ENCODE measurements at places on chromosomes 2 and 18.

DNA sequence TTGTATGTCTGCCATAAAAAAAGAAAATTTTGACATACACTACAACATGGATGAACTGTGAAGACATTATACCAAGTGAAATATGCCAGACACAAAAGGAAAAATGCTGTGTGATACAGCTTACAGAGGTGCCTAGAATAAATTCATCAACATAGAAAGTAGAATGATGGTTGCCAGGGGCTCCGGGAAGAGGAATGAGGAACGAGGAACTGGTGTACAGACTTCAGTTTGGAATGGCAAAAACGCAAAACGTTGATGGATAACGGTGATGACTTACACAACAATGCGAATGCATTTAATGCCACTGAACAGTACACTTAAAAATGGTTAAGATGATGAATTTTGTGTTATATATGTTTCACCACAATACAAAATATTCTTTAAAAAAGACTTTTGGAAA is 61.0 kb downstream of the TTC21B start:
- DNase-seq = no peak

- DNase-seq = no peak
These were observed 17.1 kb downstream of the GATA6 start for GRCh38 chr18:22186484-22186971.

- DNase-seq = no peak
These were observed 783.7 kb upstream of the SOX11 start for GRCh38 chr2:4908461-4908860.

DNA sequence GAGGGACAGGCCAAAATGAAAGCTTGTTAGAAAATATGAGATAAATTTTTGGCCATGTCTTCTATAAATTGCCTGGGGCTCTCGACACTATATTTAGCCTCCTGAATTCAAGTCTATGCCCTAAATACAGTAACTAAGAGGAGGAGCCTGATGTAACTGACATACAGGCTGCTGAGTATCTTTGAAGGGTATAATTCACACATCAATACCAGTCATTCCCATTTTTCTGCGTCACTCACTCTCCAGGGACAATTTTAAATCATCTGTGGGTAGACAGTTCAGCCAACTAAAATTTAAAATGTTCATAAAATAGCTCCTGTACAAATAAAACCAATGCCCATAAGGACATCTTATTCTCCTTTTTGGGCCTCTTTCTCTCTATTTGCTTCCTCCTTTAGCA is 105.9 kb downstream of the AP1S3 start:
- no peak for DNase-seq

DNA sequence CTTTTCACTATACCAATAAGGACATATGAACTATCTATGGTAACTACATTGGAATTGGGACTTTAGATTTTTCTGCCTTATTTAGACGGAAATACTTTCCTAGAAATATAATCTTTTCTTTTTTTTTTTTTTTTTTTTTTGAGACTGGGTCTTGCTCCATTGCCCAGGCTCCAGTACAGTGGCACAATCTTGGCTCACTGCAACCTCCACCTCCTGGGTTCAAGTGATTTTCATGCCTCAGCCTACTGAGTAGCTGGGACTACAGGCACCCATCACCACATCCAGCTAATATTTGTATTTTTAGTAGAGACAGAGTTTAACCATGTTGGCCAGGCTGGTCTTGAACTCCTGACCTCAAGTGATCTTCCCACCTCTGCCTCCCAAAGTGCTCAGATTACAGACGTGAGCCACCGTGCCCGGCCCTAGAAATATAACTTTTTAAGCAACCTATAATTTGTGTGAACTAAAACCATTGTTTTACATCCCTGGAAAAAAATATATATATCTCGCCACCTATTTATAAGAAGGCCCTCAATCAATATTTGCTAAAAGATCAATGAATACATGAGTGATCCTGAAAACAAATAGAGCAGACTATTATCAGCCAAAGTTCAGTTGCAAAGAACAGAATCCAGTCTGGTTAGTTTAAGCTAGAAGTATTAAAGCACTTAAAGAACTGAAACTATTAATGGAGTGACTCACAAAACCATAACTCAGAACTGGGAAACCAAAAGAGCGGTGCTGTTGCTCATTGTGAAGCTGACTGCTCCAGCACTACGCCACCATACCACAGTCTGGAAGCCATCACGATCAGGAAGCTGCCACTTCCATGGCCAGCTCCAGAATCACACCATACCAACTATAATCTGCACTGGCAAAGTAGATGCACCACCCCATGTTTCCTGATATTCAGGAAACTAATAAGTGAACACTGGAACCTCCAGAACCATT is 8.4 kb upstream of the HNRNPLL start:
- DNase-seq = no peak

GRCh38 chr2:227884511-227884947 is 13.1 kb downstream of the DAW1 start:
- DNase-seq = peak; percentile 8

GRCh38 chr2:119753041-119753929 is 6.4 kb upstream of the PTPN4 start:
- DNase-seq = peak; percentile 4

GRCh38 chr2:110881908-110882307 is 149.5 kb downstream of the ACOXL start:
- no peak for DNase-seq

DNA sequence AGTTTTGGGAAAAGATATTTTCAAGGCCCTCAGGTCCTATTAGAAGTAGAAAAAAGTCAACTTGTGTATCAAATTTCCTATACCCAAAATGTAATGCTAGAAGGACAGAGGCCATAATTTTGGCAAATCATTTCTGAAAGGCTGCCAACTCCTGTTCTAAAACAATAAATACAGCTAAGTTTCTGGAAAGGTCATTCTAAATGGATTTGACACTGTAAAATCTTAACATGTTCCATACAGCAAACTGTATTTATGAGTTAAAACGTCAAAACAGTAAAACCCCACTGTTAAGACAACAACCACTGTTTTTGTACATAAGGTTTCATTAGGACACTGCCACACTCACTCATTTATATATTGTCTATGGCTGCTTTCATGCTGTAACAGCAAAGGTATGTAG is 9.7 kb downstream of the FAM98A start:
- DNase-seq = no peak

DNA sequence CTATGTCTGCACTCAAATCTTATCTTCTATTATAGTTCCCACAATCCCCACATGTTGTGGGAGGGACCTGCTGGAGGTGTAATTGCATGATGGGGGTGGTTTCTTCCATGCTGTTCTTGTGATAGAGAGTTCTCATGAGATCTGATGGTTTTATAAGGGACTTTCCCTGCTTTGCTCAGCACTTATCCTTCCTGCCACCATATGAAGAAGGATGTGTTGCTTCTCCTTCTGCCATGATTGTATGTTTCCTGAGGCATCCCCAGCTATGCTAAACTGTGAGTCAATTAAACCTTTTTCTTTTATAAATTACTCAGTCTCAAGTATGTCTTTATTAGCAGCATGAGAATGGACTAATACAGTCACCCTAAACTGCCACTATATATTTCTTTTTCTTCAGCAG is 79.1 kb downstream of the SH3YL1 start:
- no peak for DNase-seq

DNA sequence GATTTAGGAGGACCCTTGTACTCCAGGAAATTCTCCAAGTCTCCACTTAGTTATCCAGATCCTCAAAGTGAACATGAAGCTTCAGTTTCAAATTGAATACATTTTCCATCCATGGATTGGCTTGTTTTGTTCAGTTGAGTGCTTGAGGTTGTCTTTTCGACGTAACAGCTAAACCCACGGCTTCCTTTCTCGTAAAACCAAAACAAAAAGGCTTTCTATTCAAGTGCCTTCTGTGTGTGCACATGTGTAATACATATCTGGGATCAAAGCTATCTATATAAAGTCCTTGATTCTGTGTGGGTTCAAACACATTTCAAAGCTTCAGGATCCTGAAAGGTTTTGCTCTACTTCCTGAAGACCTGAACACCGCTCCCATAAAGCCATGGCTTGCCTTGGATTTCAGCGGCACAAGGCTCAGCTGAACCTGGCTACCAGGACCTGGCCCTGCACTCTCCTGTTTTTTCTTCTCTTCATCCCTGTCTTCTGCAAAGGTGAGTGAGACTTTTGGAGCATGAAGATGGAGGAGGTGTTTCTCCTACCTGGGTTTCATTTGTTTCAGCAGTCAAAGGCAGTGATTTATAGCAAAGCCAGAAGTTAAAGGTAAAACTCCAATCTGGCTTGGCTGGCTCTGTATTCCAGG is at the start of gene CTLA4:
TSS of gene CTLA4 (plus strand) at position 211 of the 640 bp plus-strand sequence. CDS start at position 383, 172 bp downstream.
- DNase-seq = no peak

DNA sequence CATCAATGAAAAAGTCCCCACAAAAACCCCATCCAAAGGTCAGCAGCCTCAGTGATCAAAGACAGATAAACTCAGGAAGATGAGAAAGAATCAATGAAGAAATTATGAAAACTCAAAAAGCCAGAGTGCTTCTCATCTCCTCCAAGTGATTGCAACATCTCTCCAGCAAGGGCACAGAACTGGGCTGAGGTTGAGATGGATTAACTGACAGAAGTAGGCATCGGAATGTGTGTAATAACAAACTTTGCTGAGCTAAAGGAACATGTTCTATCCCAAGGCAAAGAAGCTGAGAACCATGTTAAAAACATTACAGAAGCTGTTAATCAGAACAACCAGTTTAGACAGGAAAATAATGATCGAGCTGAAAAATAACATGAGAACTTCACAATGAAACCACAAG is 442.8 kb upstream of the SYT4 start:
- DNase-seq = no peak

DNA sequence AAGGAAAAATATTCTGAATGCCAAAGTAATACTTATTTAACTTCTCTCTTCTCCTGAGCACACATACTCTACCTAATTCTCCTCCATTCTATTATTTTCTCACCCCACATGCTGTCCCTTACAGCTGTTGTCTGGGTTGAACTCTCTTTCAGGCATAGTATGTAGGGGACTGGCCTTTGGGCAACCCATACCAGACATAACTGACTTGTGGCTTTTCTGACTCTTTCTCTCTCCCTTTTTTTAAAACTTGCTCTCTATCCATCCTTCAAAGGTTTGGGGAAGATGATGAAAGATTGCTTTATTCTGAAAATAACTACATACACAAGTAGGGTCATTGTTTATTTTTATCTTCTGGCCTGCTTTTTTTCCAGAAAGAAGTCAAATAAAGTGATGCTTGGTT is 69.9 kb upstream of the NOSTRIN start:
- DNase-seq = no peak

DNA sequence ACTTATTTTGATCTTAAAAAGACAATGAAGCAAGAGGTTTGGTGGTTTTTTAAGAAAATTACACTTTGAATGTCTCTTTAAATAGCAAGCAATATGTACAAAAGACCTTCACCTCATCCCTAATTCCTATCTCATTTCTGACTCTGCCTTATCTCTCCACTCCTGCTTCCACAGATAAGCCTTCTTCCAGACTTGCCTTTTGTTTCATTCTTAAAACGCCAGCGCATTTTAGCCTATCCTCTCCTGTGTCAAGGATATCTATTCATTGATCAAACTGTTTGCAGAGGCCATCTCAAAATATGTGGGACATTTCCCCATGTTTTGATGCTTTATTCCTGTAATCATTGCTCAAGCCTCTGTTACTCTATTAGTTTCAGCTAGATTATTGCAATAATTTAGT is 562.5 kb downstream of the PARD3B start:
- DNase-seq = no peak

DNA sequence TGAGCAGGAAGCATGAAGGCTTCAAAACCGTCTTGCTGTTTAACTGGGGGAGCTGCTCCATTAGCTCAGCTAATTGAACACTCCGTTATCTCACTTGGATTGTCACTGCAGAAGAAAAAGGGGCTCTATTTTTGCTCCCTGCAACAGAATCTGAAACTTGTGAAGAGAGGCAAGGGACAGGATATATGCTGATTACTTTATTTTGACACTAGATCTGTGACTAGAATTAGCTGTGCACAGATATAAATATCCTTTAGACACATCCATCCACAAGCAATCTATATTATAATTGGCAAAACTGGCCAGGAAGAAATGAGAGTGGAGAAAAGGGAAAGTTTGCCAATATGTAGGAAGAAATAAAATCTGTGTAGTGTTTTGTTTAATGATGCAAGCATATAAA is 700.1 kb upstream of the CHAC2 start:
- no peak for DNase-seq

DNA sequence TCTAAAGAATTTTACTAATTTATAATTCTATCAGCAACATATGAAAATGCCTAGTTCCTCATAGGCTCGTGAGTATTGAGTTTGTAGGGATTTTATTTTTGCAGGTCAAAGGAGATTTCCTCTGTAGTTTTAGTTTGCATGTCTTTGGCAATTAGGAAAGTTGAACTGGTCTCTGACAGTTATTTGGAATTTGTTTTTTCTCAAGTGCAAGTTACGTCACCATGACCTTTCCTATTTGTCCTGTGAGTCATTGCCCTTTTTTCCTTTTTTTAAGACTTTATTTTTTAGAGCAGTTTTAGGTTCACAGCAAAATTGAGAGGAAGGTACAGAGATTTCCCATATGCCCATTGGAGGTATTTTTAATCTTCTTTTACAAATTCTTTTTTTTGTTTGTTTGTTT is 29.0 kb downstream of the RAMP1 start:
- no peak for DNase-seq

GRCh38 chr2:143762176-143762928 is 633.1 kb downstream of the ARHGAP15 start:
- no peak for DNase-seq

GRCh38 chr2:120020554-120020953 is 7.7 kb downstream of the EPB41L5 start:
- DNase-seq = no peak

DNA sequence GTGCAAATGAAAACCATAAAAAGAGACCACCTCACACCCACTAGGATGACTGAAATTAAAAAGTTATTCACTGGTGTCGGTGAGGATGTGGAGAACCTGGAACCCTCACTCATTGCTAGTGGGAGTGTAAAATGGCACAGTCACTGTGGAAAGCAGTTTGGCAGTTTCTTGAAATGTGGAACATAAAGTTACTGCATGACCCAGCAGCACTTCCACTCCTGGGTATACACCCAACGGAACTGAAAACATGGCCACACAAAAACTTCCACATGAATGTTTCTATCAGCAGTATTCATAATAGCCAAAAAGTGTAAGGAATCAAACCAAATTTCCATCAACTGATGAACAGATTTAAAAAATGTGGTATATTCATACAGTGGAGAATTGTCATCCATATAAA is 65.1 kb upstream of the SLC66A3 start:
- no peak for DNase-seq

- DNase-seq = no peak
These were observed 21.7 kb downstream of the CLASP1 start for GRCh38 chr2:121627525-121628050.
